ENCODE measurements at places on chromosomes 16 and 17.

GRCh38 chr17:45144199-45145034 is 3.9 kb upstream of the HEXIM1 start:
- DNase-seq = no peak

- DNase-seq = no peak
These were observed 41.3 kb downstream of the RBBP6 start for GRCh38 chr16:24580665-24581064.

DNA sequence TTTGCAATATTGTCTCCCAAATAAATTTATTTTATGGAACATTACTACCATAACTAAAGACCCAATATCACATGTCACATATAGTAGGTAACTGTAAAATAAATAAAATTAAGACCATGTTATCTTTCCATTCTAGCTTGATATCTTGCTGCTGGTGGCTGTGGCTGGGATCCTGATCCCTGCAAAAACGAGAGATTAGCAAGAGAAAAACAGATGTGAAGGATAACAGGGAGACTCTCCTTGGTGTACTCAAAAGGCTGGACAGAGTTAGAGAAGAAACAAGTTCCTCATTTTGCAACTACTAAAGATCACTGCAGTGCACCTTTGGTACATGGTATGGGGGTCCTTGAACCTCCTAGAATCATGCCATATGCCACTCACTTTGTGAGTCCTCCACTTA is 49.7 kb downstream of the ARHGAP27 start:
- no peak for DNase-seq

GRCh38 chr17:66691644-66692420 is 143.1 kb upstream of the CACNG5 start:
- DNase-seq = no peak

GRCh38 chr16:22890976-22891375 is 77.0 kb downstream of the HS3ST2 start:
- DNase-seq = peak; percentile 7

DNA sequence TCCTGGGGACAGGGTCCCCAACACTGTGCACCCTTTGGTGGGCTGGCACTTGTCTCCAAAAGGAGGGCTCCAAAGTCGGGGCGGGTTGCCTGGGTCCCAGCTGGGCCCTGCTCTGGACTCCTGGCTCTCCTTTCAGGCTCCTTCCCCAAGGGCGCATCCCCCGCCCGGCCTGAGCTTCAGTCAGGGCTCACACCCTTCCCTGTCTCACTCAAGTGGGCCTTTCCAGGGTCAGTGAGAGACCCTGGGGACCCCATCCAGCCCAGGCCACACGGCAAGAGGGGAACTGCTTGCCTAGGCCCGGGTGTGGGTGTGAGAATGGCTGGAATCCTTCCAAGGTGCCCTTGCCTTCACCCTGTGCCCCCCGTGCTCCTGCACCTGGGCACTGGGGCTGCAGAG is 41.8 kb upstream of the SLC38A10 start:
- DNase-seq = no peak

- DNase-seq = no peak
These were observed 2.5 kb upstream of the PER1 start for GRCh38 chr17:8154608-8155155.

GRCh38 chr17:27078296-27078695 is 215.6 kb upstream of the WSB1 start:
- no peak for DNase-seq

DNA sequence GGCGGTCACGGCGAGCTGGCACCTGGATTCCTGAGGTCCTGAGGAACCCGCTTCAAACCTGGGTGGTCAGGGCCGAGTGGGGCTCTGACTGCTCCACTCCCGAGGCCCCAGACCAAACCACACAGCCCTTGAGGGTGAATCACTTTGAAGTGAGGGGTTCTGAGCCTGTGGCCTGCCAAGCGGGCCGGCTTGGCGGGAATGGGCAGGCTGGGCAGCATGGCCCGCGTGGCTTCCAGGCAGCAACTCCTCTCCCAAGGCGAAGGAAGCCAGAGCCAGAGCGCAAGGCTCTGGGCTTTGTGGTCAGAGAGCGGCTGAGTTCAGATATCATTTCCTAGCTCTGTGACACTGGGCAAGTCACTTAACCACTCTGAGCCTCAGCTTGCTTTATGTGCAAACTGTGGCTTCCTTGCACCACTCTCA is 42.7 kb downstream of the CMIP start:
- no peak for DNase-seq

DNA sequence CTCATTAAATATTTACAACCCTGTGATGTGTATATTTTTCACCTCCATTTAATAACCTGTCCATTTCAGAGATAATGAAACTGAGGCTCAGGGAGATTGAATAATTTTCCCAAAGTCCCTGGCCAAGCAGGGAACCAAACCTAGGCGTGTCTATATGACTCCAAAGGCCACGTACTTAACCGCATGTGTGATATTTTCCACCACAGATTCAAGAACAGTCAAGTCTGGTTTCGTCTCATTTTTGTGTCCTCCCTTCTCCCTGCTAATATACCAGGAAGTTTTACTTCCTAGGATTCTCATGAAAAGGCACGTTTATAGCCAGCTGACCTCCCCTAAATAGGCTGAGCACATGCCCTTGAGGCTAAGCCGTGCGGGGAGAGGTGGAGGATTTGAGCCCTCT is 15.3 kb downstream of the WFIKKN2 start:
- DNase-seq = no peak

DNA sequence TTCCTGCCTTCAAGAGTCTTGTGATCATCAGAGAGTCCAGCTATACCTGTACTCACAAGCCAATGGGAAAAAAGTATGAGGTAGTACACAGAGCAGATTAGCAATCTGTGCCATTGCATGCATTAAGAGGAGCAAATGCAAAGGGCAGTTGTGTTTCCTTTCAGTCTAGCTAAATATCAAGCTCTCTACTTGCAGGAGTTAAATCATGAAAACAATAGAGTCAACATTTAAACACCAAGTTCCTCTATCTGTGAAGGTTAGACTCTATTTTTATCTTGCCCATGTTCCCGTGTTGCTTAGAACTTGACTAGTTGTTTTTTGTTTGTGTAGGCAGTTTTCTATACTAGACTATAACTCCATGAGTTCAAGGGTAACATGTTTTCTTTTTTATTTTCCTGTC is 4.7 kb upstream of the FAM20A start:
- no peak for DNase-seq

- no peak for DNase-seq
These were observed 11.2 kb upstream of the KIFC3 start for GRCh38 chr16:57813466-57813865.

GRCh38 chr17:20257798-20258197 is 209.5 kb downstream of the LGALS9B start:
- no peak for DNase-seq

DNA sequence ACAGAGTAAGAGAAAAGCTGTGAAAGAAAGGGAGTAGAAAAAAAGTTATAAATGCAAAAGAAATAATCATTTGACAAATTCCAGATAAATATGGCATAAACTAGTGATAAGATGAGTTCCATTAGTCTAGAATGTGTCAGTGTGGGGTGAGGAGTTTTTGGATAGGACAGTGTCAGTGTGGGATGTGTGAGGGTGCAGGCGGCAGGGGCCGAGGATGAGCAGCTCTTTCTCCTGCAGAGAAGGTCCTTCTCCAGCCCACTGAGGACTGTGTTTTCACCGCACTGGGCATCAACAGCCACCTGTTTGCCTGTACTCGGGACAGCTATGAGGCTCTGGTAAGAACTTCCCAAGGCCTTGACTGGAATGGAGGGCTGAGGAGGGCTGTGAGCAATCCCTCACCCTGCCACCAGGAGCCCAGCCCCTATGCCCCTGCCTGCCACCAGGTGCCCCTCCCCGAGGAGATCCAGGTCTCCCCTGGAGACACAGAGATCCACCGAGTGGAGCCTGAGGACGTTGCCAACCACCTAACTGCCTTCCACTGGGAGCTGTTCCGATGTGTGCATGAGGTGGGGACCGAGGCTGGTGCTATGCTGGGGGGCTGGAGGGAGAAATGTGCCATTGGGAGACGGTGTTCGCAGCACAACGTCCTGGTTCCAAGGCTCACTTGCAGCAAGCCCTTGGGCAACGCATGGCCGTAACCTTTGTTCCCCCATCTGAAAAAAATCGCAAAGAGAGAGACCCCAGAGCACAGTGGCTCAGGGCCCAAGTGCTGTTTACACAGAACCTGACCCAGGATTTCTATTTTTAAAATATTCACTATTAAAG is 13.1 kb downstream of the RAPGEFL1 start:
- DNase-seq = no peak

DNA sequence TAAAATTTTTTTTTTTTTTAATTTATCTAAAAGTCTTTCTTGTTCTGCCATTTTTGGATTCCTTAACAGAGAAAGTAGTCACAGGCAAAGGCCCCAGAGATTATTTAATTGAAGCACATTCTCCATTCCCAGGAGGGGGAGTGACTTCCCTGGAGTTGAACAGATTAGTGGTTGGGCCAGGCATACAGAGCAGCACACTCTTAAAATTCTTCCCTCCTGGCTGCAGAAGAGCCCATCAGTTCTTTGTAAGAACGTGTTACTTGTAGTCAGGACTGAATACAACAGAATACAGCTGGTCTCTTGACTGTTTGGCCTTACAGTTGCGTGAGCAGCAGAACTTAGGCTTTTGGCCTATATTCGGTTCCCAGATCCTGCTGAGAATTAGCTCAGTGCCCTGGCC is 1.8 kb downstream of the ALKBH5 start:
- DNase-seq = no peak

GRCh38 chr17:41339571-41340172 is 11.0 kb downstream of the KRT33A start:
- DNase-seq = no peak

GRCh38 chr17:59634632-59635541 is 15.2 kb downstream of the CLTC start:
- no peak for DNase-seq

DNA sequence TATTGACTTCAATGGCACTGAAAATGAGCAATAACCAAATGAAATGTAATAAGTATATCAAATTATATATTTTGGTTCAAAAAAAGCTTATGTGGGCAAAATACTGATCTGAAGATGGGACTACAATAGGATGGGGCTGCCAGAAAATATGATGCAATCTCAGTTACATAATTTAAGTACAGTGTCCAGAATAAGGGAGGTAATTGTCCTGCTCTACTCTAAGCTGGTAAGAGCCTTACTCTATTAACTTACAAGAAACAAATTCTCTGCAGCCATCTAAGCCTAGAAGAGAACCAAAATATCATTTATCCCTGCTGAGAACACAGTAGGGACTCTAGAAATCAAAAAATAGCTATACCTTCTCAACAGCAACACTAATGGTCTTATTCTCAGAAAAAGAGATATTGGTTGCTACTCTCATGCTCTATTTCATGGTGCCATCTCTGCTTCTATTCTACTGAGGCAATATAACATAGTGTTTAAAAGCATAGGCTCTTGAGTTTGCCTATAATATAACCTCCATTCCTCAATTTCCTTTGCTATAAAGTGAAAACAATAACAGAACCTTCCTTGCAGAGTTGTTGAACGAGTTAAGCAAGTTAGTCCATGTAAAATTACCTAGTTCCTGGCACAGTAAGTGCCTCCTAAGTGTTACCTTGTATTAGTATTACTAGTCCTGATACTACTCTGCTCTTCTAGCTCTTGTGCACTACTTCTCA is 19.9 kb downstream of the NQO1 start:
- DNase-seq = no peak

DNA sequence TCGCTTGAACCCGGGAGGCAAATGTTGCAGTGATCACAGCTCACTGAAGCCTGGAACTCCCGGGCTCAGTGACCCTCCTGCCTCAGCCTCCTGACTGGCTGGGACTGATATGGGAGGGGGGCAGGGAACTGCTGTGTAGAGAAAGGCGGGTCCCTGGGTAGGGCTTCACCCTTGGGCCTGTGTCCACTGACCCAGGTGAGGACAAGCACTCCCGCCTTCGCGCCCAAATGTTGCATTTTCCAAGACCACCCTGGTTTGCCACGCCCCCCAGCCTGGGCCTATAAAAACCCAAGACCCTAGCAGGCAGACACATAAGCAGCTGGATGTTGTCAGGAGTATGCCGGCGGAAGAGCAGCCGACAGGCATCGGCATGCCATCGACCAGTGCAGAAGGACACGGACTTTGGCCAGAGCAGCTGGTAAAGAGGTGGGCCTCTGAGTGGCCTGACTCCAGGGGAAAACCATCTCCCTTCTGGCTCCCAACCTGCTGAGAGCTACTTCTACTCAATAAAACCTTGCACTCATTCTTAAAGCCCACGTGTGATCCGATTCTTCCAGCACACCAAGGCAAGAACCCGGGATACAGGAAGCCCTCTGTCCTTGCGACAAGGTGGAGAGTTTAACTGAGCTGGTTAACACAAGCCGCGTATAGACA is 19.1 kb downstream of the SMYD4 start:
- no peak for DNase-seq

GRCh38 chr17:14539801-14540200 is 238.9 kb downstream of the HS3ST3B1 start:
- no peak for DNase-seq

GRCh38 chr17:63189930-63190329 is 223.9 kb downstream of the TANC2 start:
- DNase-seq = no peak

GRCh38 chr16:25916037-25916436 is 224.3 kb downstream of the HS3ST4 start:
- DNase-seq = no peak

- peak; percentile 25 for DNase-seq
These were observed 38.9 kb upstream of the SNN start for GRCh38 chr16:11629071-11630030.

GRCh38 chr16:57477531-57478202 is 8.6 kb downstream of the DOK4 start:
- DNase-seq = no peak

GRCh38 chr16:17346621-17347569 is 123.9 kb downstream of the XYLT1 start:
- DNase-seq = no peak

DNA sequence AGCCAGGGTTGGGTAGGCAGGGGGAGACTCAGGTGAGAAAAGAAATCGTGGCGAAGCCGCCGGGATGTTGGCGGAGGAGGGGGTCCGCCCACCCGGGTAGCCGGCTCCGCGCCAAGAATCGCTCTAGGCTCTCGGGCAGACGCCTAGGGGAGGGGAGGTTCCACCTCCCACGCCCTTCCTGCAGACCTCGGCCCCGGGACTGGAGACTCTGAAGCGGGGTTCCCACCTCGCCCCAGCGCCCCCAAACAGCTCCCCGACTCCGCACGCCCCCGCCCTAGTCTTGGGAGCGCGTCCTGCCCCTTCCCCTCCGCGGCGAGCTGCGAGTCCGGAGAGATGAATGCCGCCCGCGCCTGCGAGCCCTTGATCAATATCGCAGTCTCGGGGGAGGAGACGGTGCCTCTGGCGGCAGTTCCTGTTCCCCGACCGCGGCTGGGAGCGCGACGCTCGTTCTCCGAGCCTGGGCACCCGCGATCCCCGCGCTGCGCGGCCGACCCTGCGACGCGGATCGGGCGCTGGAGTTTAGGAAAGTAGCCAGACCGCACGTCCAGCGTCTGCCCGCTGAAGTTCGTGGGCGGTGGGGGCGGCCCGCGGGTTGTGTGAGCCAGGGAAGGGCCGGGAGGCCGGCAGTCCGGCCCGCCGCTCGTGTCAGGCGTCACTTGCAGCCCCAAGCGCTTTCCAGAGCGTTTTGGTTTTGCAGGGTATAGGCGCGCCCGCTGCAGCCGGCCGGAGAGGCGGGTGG is 790 bp downstream of the CRHR1 start:
- DNase-seq = peak; percentile 37
